Tongue (tissue), 3 donors: ENCODE measurements at places on chromosomes 6 and 20. TPM values are rescaled to one million over a fixed set of nuclear protein-coding genes. Genes with fewer than 3 reads are reported as not detected.

GRCh38 chr6:30399390-30400058 lies 54.6 kb downstream of the RPP21 start:
- no peak for DNase-seq

- no peak for DNase-seq
Observed at GRCh38 chr6:110449541-110449895, 26.9 kb downstream of the SLC22A16 start.

DNA sequence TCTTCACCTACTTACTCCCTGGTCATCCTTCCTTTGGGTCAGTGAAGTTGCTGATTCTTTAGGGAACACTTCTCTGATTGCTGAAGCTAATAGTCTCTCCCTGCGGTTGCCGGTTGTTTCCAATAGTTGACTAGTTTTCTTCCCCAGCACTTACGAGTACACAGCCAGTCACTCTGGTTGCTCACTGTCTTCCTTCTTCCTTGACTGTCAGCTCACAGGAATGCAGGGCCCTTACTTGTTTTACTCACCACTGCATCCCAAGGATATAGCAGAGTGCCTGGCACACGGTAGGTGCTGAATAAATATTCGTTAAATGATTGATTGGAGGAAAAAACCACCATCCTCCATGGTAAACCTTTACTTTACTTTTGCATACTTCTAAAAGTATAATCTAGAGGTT lies 345.0 kb downstream of the QKI start:
- DNase-seq, result no peak

DNA sequence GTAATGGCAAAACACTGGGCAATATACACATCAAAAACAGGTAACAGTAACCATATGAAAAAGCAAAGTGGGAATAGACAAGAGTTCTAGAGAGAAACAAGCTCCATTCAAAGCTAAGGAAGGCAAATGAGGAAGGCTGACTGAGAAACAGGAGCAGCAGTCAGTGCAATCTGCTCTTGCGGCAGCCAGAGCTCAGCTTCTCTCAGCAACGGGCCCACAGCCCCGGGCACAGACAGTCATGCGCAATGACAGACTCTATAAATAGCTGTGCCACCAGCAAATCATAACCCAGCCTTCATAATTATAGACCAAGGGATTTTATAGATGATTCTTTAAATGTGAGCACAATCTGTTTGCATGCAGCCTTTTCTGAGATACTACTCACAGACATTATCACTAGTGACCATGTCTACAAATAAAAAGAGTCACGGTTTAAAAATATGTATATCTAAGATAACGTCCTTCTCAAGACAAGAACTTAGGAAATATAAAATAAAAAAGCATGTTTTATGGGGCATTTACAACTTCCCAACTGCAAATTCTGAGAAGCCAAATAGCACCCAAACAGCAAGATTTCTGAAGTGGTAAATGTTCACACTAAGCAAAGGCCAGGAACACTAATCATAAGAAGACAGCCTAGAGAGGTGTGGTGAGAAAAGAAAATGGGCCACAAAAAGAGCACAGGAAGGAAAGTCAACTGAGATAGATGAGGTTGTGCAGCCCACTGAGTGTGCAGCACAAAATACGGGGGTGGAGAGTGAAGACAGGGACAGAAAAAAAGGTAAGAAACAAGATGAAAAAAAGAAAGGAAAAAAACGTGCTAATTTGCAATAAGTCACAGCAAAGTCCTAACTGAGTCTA lies 39.9 kb upstream of the BEND6 start:
- DNase-seq, result peak; percentile 48

GRCh38 chr6:143536461-143536865 lies 24.9 kb upstream of the FUCA2 start:
- DNase-seq, result peak; percentile 51

DNA sequence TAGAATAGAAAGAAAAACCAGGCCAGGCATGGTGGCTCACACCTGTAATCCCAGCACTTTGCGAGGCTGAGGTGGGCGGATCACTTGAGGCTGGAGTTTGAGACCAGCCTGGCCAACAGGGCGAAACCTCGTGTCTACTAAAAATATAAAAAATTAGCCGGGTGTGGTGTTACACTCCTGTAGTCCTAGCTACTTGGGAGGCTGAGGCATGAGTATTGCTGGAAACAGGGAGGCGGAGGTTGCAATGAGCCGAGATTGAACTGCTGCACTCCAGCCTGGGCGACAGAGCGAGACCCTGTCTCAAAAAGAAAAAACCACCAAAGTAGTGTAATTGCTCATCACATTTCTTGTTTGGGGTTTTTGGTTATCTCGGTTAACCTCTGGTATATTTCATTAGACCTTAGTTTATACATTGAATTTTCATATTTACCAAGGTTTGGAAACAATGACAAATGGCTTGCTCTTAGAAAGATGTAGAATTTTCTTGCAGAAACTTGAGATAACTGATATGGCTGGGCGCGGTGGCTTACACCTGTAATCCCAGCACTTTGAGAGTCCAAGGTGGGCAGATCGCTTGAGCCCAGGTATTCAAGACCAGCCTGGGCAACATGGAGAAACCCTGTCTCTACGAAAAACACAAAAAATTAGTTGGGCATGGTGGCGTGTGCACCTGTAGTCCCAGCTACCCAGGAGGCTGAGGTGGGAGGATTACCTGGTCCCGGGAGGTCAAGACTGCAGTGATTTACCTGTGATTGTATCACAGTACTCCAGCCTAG lies 14.2 kb downstream of the ITCH start:
- no peak for DNase-seq

DNA sequence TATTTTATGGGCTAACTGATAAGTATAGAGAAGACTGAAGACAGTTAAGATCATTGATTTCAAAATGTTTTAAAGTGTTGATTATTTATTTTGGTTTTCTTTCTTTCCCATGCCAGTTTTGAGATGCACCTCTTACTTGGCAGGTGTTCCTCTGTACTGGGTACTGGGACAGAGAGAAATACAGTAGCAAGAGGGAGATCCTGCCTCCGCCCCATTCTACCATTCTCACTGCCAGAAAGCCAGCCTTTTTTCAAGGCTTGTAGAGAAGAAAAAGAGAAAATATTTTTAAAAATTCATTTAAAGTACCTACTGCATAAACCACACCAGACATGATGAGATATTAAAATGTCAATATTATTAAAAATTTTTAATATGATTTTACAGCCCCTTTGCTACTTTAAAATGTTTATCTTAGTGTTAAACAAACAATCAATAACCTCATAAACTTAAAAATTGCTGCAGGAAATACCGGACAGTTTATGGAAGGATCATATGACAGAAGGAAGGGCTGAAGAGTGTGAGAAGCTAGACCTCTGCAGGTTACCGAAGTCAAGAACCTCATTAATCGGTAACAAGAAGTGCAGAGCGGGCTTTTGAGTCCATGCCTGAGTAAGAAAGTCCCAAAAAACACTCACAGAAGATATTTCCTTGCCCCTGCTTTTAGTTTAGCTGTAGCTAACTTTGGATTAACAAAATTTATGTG lies 117.8 kb upstream of the ESR1 start:
- DNase-seq, result no peak

- DNase-seq, result no peak
Observed at GRCh38 chr6:37060195-37060559, 54.7 kb downstream of the FGD2 start.

GRCh38 chr20:56630086-56630493 lies 984 bp downstream of the TFAP2C start:
- DNase-seq, result peak; percentile 75

DNA sequence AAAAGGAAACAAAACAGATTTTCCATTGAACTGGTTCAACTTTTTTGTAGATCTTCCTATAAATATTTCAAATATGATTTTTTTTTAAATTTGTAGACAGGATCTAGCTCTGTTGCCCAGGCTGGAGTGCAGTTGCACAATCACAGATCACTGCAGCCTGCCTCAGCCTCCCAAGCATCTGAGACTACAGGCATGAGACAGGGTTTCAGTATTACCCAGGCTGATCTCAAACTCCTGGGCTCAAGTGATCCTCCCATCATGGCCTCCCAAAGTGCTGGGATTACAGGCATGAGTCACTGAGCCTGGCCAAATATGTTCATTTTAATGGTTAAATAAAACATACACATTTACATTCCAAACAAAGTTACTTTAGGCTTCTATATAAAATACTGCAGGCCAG lies 33.6 kb downstream of the SAMHD1 start:
- no peak for DNase-seq

DNA sequence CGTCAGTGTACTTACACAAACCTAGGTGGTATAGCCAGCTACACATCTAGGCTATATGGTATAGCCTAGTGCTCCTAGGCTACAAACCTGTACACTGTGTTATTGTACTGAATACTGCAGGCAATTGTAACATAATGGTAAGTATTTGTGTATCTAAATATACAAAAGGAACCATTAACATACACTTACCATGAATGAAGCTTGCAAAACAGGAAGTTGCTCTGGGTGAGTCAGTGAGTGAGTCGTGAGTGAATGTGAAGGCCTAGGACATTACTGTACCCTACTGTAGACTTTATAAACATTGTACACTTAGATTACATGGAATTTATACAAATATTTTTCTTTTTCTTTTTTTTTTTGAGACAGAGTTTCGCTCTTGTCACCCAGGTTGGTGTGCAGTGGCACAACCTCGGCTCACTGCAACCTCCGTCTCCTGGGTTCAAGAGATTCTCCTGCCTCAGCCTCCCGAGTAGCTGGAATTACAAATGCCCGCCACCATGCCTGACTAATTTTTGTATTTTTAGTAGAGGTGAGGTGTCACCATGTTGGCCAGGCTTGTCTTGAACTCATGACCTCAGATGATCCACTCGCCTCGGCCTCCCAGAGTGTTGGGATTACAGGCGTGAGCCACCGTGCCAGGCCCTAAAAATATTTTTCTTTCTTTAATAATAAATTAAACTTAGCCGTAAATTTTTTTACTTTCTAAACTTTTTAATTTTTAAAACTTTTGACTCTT lies 15.4 kb upstream of the KIAA1755 start:
- no peak for DNase-seq

- DNase-seq, result peak; percentile 94
Observed at GRCh38 chr20:37516811-37517750, 4.0 kb upstream of the NNAT start.

DNA sequence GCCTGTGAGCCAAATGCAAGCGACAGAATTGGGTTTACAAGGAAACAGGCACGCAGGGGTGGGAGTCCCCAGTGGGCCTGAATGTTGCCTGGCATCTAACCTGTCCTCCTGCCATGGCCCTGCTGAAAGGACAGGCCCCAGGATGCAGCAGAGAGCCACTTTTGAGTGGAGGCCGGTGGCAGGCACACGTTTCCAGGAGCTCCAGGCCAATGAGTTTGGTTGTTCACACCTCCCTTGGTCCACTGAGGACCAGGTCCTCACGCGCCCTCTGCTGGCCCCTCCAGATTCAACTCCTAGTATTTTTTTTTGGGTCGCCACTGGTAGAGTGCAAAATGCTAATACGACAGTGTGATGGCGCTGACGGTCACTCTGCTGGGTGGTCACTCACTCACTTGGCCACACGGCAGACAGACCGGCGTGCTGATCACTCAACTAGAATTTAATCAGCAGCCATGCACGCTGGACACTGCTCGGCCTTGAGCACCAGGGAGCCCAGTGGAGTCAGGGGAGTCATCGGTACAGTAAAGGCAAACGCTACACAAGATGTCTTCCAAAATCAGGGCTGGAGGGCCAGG lies 81.7 kb upstream of the NFATC2 start:
- peak; percentile 75 for DNase-seq

GRCh38 chr6:153099636-153100035 lies 31.4 kb downstream of the RGS17 start:
- DNase-seq, result no peak

GRCh38 chr6:106163446-106163965 lies 77.4 kb downstream of the PRDM1 start:
- DNase-seq, result no peak

GRCh38 chr6:149960488-149960887 lies 3.3 kb upstream of the ULBP1 start:
- no peak for DNase-seq

DNA sequence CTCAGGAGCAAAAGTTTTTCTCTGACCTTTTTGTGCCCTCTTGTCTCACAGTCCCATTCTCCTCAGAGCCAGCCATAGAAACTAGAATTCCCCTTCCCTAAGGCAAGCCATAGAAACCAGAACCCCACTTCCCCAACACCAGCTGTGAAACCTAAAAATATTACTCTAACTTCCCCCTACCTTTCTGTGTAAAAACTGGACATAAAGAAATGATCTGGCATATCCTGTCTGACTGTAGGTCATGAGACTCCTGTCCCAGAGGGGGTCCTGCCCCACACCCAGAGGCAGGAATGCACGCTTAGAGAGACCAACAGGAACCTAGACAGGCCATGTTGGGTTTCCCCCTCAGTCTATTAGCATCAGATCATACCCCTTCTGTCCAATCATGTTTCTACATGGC lies 140.6 kb upstream of the SLC22A16 start:
- DNase-seq, result no peak

- DNase-seq, result no peak
Observed at GRCh38 chr6:40187535-40188144, 253.4 kb upstream of the MOCS1 start.

DNA sequence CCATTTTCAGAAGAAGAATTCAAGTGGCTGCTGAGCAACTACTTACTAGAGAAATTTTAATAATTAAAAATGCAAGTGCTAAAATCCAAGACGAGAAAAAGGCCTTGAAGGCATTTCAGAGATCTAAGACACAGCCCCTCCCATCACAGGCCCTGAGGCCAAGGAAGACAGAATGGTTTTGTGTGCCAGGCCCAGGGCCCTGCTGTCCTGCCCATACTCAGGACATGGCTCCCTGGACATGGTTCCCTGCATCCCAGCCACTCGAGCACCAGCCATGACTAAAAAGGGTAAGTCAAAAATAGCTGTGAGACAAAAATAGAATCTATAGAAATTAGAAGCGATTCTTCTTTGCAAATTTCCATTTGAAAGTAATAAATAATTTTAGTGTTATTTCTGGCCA lies 364.9 kb downstream of the COL12A1 start:
- DNase-seq, result no peak

DNA sequence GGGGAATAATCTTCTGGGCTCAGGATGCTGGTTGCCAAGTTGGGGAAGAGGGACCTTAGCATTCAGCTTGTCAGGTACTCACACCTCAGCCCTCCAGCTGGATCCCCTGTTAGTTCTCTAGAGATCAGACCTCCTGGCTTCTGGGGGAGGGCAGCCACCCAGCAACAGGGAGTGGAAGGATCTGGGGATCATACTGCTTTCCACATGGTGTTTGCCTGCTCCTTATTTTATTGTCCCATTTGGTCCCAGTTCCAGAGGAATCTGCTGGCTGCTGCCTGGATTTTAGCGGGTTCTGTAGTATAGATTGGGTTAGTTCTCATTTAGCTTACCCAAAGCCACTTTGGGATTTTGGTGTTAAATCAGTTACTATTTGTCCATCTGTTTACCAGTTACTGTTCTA lies 29.3 kb downstream of the KAT14 start:
- no peak for DNase-seq

- no peak for DNase-seq
Observed at GRCh38 chr20:40082436-40082835, 606.6 kb downstream of the MAFB start.

The CD83 gene
- 16.7 TPM for total RNA-seq

The FAM110A gene
- 4.9 TPM for total RNA-seq

The C20orf141 gene
- not detected for total RNA-seq

The CCN5 gene
- total RNA-seq, result 0.62 TPM

The TNXB gene
- 214 TPM for total RNA-seq

The PTGIS gene
- 27.7 TPM for total RNA-seq

The PTPRK gene
- 46.3 TPM for total RNA-seq

The PROCR gene
- total RNA-seq, result 15.3 TPM

The GHRH gene
- total RNA-seq, result not detected
